ENCODE measurements at places on chromosomes 6 and 20.

DNA sequence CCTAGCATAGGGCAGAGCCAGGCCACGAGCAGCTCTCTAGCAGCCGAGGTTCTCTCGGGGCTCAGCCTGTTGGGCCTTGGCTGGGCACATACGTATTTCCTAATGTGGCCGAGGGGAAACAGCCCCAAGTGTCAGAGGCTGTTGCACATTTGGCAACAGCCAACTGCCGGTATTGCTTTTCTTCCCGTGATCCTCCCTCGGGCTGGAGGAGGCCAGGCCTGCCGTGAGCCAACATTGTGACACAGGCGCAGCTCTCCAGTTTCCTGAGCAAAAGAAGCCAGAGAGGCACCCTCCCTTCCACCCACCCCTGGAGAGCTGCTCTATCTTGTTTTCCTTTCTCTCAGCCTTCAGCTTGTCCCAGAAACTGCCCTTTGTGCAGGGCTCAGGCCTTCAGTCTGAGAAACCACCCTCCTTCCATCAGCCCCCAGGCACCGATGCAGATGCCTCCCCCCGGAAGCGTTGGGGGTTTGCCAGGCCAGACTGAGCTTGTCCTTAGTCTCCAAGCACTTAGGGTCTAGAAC, 5.1 kb upstream of the BPI start:
- no peak for DNase-seq

GRCh38 chr20:4252005-4252404, 236.6 kb upstream of the RNF24 start:
- DNase-seq, result no peak

- DNase-seq, result no peak
These were observed 70.1 kb upstream of the TENT5A start for GRCh38 chr6:81822568-81822967.

GRCh38 chr20:47124181-47124717, 229.6 kb downstream of the EYA2 start:
- no peak for DNase-seq

DNA sequence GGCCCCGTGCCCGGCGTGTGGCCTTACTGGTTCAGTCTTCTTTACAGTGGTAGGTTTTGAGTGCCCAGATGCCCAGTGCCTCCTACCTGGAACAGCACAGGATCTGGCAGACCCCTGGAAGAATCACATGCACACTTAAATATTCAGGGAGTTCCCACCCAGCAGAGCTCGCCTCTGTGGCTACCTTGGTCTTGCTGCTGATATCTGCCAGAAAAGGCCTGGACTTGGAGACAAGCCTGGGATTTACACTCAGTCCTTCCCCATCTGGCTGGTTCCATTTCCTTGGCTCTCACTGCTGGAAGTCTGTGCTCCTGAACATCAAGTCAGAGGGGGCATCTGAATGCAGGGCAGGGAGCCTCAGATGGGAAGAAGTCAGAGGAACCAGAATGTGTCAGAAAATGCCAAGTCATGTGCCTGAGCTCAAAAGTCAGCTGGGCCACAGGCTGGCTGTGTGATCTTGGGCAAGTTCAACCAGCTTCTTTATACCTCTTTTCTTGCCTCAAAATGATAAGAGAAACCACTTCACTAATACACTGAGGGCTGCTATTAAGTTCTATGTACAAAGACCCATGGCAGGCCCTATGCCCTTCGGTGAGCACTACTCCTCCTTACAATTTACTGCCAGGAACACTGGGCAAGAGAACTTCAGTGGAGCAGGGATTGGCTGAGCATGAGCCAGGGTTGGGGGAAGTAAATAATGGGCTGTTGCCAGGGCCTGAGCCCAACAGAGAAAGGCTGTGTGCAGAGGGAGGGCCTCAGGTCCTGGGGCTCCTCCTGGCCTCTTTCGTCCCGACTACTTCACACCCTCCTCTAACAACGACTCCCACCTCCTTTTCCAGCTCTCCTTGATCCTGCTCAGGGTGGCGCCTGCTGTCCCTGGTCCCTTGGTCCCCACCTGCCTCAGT, 158.1 kb upstream of the PROKR2 start:
- no peak for DNase-seq

- DNase-seq, result no peak
These were observed 93.8 kb downstream of the GPR63 start for GRCh38 chr6:96743496-96743895.

GRCh38 chr6:107237992-107238660, 122.8 kb upstream of the BEND3 start:
- DNase-seq, result no peak

GRCh38 chr20:38164624-38165088, 414 bp downstream of the TGM2 start:
- DNase-seq, result no peak

DNA sequence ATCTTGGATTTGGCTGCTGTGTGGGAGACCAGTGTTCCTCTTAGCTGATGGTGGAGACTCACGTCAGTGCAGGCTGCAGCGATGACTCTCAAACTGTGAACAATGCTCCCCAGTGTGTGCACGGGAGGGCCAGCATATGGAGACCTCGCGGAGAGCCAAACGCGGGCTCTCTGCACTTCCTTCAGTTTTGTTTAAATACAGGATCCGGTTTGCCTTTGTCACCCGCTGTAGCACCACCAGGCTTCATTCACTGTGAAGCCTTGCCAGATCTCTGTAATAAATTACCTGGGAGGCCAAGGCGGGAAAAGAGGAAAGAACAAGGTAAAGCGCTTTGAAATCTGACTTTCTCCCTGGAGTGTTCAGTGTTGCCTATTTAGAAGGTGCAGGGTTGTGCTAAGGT, 30.7 kb upstream of the TMEM14A start:
- DNase-seq, result no peak

DNA sequence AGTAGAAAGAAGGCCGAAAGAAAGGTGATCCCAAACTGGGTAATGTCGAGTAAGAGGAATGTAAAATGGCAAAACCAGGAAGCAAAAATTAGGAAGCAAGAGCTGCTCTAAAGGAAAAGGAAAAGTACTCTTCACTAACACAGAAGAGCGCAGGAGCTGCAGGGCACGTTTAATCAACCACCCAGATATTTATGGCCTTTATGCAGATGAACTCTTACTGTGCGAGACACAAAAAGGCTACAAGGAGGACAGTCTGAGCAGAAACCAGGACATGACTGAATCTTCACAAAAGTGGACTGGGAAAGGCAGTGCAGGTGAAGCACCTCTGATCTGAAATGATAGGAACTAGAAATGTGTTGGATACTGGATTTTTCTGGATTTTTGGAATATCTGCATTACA, 15.2 kb upstream of the PRR18 start:
- DNase-seq, result no peak

GRCh38 chr6:89597988-89598387, 40.6 kb downstream of the LYRM2 start:
- no peak for DNase-seq

GRCh38 chr6:135412761-135413160, 84.8 kb downstream of the AHI1 start:
- no peak for DNase-seq

DNA sequence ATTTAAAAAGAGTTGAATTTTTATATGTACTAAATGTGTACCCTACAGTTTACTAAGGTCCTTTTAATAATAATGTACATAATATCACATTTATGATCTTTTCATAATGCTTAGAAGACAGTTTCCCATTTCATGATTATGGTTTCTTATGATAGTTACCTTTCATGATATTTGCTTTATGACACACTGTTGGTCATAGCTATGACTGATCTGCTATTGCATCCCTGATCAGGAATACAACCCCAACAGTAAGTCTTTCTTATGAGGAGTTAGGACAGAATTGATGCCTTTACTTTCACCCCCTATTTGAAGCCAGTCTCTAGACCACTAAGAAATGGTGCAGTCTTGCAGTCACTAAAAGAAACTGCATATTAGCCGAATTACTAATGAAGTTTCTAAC, 31.0 kb downstream of the LCA5 start:
- no peak for DNase-seq

DNA sequence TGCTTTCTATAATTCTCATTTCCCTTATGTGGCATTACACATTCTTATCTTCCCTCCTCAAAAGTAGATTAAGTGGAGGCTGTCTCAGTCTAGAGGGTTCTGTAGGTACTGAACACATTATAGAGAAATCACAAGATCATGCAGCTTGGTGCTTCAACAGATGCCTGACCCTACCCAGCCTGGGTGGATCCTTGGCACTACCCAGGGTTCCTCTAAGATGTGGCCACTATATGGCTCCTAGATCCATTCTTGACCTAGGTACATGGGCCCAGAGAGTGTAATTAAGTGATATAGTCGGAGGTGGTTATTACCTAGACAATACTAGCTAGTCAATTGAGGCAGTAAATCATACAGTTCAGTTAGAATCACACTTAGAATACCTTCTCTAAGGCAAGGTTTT, 213.9 kb downstream of the AKAP7 start:
- DNase-seq, result no peak

Data from activated T-cell treated with anti-CD3 and anti-CD28 coated beads, Interleukin-2, amount 50 U/mL, for 72 hours (primary cell).